ENCODE measurements at places on chromosomes 7 and 10. TPM values are rescaled to one million over a fixed set of nuclear protein-coding genes. Genes with fewer than 3 reads are reported as not detected.
A peak's percentile ranks its signal among the peaks of the same experiment; 100 is the strongest.

- DNase-seq = no peak
Observed at GRCh38 chr10:87068281-87068680, 26.4 kb downstream of the GLUD1 start.

GRCh38 chr7:30764030-30764975 is 6.9 kb upstream of the MINDY4 start:
- no peak for DNase-seq

GRCh38 chr7:100211342-100211780 is 8.4 kb upstream of the PVRIG start:
- no peak for DNase-seq

- no peak for DNase-seq
Observed at GRCh38 chr10:72034040-72034499, 54.3 kb downstream of the SPOCK2 start.

Gene TFEC
- 3.9 TPM for polyA plus RNA-seq

GRCh38 chr7:17299483-17299991 is 1.1 kb downstream of the AHR start:
- DNase-seq = peak; percentile 17

Gene TMEM130
- polyA plus RNA-seq = 64.2 TPM

DNA sequence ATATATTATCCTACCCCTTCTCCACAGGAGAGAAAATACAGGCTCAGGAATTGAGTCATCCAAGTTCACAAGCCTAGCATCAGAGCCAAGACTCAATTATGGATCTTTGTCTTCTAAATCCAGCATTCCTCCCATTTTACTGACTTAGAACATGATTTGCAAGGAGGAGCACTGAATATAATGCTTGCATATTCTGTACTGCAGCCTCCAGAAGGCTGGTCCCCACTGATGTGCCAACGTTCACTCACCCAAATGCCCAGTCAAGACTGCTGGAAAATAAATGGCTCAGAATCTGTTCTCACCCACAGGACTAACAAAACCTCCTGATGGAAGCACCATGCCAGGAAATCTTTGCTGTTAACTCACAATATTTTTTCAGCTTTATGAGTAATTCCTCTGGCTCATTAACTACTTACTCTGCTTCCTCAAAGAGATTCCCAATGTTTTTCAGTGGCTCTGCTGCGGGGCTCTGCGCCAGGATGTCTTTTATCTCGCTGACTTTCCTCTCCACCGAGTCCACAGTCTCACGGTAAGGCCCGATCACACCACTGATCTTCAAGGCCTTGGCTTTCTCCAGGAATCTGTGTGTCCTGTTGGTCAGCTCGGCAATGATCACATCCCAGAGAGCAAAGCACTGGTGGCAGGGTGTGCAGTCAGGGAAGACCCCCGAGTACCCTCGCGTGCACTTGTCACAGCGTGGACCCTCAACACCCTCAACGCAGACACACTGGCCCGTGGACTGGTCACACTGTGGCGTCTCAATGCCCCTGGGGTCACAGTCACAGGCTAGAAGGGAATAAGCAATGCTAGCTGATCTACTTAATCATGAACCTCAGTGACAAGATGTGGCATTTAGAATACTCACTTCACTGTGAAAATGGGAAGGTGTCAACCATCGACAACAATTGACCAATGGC is 48.8 kb downstream of the DLD start:
- DNase-seq = no peak

GRCh38 chr7:11332865-11333228 is 359.2 kb downstream of the PHF14 start:
- DNase-seq = no peak

Gene TDRD1
- polyA plus RNA-seq = 0.06 TPM

- DNase-seq = no peak
Observed at GRCh38 chr10:27986821-27987220, 12.1 kb downstream of the ODAD2 start.

- DNase-seq = no peak
Observed at GRCh38 chr7:74505471-74506324, 52.0 kb downstream of the GTF2IRD1 start.

- no peak for DNase-seq
Observed at GRCh38 chr10:126592901-126593300, 77.6 kb downstream of the C10orf90 start.

Gene TAS2R41
- not detected for polyA plus RNA-seq

- DNase-seq = no peak
Observed at GRCh38 chr7:120916121-120916520, 34.5 kb upstream of the ING3 start.

- DNase-seq = no peak
Observed at GRCh38 chr10:20075713-20076112, 259.5 kb downstream of the PLXDC2 start.

GRCh38 chr7:146528581-146528980 is 412.0 kb downstream of the CNTNAP2 start:
- DNase-seq = no peak

Gene NUPR2
- 1.4 TPM for polyA plus RNA-seq

GRCh38 chr10:72753760-72754231 is 61.9 kb downstream of the MCU start:
- no peak for DNase-seq

- DNase-seq = no peak
Observed at GRCh38 chr10:11444155-11444530, 167.3 kb downstream of the USP6NL start.

Gene GNAI1
- polyA plus RNA-seq = 55.7 TPM

- no peak for DNase-seq
Observed at GRCh38 chr10:106387063-106387462, 777.4 kb downstream of the SORCS1 start.

GRCh38 chr10:102962267-102962666 is 44.2 kb downstream of the CNNM2 start:
- DNase-seq = no peak

Gene LIPJ
- 0.14 TPM for polyA plus RNA-seq

DNA sequence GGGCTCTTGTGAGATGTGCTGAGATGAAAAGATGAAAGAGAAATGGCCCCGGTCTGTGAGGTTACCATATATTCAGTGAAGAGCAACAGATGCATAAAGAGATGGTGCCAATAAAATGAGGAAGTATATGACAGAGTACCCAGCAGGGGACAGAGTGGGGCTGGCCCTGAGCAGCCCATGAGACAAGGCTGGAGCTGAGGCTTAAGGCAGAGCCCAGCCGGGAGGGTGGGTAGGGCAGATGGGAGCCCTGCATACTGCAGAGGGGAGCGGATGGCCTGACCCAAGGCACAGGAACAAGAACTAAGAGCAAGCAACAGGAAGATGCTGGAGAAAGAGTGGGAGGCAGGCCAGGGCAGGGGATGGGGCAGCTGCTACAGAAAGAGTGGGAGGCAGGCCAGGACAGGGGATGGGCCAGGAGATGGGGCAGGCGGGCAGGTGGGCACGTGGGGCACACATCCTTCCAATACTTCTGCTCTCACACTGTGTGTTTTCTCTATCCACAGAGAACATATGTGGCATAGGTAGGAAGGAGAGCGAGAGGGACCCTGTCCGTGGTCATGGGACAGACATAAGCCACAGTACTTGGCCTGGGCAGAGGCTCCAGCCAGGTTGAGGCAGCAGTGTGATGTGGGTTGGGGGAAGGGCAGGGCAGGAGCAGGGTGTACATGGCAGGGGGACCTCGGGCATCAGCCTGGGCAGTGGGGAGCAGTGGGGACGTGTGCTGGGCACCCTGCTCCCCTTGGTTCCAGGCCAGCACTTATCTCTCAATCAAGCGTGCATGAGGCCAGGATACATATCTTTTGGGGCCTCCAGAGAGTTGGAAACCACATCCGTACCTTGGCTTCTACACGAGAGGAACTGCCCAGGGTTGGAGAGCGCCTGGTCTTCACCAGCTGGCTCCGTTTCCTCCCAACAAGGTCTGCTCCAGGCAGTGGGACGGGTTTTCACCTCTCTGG is 91.6 kb upstream of the IKZF1 start:
- DNase-seq = no peak

- no peak for DNase-seq
Observed at GRCh38 chr10:104867966-104868598, 227.0 kb downstream of the SORCS3 start.
